ENCODE measurements at places on chromosomes 5 and 9.
A peak's percentile ranks its signal among the peaks of the same experiment; 100 is the strongest.

GRCh38 chr5:139473565-139473964 lies 2.8 kb downstream of the SMIM33 start:
- DNase-seq = no peak

- DNase-seq = peak; percentile 74
Observed at GRCh38 chr5:93621327-93621798, 38.3 kb downstream of the NR2F1 start.

DNA sequence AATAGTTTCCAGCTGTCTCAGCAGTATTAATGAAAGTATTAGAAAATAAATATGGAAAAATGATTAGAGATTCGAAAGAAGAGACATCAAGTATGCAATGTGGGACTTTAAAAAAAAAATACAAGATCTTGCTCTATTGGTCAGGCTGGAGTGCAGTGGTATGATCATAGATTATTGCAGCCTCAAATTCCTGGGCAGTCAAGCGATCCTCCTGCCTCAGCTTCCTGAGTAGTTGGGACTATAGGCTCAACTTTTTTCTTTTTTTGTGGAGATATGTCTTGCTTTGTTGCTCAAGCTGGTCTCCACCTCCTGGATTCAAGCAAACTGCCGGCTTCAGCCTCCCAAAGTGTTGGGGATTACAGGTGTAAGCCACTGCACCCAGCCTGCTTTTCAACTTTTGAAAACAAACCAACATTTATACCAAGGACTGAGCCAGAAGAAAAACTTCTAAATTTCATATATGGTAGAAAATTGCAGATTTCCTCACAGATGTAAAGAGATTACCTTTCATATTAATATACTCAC lies 323.1 kb downstream of the ADGRV1 start:
- no peak for DNase-seq

DNA sequence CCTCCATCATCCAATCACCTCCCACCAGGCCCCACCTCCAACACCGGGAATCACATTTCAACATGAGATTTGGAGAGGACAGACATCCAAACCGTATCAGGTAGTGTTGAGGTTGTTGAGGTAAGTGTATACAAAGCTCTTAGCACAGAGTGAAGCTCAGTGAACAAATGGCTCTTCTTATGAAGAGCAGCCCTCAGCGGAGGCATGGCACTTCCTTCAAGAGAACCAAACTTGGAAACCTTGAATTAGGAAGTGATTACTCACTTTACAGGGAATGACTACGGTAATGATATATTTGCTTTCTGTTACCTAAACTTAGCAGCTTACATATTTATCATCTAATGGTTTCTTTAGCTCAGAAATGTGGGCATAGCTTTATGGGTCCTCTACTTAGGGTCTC lies 92.8 kb downstream of the IQGAP2 start:
- no peak for DNase-seq

- no peak for DNase-seq
Observed at GRCh38 chr5:150402901-150403342, 9.8 kb downstream of the CD74 start.

- DNase-seq = no peak
Observed at GRCh38 chr5:137627293-137627692, 108.6 kb downstream of the KLHL3 start.

DNA sequence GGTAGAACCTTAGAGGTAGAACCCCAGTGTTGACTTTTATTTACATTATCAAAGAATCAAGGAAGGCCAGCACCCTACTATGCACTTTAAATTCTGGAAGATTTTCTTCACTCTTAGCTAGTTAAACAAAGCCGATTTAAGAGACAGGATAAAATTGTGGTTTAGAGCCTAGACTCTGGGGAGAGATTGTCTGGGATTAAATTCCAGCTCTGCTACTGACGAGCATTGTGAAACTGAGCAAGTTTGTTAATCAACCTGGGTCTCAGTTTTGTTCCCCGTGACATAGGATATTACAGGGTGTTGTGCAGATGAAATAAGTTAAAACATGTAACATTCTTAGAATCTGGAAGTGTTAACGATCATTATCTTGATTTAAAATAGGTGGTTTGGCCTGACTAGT lies 83.5 kb downstream of the FEM1C start:
- DNase-seq = no peak

- no peak for DNase-seq
Observed at GRCh38 chr5:73355108-73355507, 93.5 kb downstream of the FOXD1 start.

DNA sequence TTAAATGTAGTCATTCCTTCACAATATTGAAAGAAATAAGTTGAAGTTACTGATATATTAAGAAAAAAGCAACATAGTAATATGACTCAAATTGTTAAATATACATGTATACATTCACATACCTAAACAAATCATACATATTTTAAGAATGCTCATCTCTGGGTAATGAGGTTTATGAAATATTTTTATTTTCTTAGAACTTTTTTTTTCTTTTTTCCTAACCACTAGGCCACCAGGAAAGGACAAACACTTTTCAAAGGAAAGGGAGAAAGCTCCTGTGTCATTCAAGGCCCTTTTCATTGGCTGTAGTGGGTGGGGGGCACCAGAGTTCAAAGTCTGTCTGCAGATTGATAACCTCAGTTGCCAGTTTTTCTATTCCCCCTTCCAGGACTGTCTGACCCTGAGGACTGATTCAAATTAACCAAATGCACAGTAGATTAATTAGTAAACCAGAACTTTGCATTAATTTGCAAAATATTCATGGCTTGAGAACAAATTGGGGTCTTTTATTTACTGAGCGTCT lies 72.9 kb upstream of the NIPAL4 start:
- DNase-seq = no peak

Measured in SHP77 treated with DMSO at 0.1 percent for 48 hours (cell line).